AG20443 (cell line): ENCODE measurements at places on chromosomes 2 and 18.

DNA sequence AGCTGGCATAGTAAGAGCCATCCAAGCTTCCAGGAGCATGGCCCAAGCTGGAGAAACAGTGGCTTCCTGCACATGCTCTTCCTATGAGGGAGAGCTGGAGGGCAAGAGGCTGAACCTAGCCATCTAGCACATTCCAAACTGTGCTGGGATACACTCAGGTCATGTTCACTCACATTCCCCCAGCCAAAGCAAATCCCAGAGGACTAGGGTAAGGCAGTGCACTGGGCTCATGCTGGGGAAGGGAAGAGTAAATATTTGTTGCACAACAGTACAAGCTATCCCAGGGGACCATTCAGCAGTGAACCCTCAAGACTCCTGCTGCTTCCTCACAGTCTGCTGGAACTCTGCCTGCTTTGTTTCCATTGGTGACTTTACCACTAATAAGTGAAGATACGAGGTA lies 20.7 kb upstream of the GYPC start:
- DNase-seq: no peak

GRCh38 chr18:68916734-68917133 lies 118.9 kb downstream of the CCDC102B start:
- DNase-seq: peak; percentile 7

- DNase-seq: no peak
Measured at GRCh38 chr18:10122988-10123950, 209.5 kb downstream of the VAPA start.

GRCh38 chr18:47166294-47166693 lies 9.9 kb downstream of the IER3IP1 start:
- DNase-seq: no peak

- DNase-seq: no peak
Measured at GRCh38 chr2:74821177-74822126, 12.5 kb upstream of the HK2 start.

DNA sequence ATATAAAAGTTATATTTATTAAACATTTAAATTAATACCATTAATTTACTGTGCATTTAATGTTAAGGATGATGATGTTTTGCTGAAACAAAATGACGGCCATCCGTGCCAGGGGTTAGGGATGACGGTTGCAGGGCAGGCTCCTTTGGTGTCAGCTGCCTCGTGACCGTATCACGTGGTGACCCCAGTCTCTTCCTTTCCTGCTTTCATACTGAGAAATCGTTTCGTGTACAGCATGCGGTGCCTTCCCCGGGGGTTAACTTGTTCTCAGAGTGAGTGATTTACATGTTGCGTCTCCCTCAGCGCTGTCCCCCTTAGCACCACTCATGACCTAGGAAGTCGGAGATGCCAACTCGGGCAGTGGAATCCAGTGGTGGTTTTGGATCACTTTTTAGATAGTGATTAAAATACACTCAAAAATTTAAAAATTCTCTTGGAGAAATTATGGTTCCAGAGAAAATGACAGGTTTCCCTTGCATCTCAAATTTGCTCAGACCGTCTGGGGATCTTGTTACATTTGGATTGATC lies 290.8 kb downstream of the GBX2 start:
- no peak for DNase-seq

DNA sequence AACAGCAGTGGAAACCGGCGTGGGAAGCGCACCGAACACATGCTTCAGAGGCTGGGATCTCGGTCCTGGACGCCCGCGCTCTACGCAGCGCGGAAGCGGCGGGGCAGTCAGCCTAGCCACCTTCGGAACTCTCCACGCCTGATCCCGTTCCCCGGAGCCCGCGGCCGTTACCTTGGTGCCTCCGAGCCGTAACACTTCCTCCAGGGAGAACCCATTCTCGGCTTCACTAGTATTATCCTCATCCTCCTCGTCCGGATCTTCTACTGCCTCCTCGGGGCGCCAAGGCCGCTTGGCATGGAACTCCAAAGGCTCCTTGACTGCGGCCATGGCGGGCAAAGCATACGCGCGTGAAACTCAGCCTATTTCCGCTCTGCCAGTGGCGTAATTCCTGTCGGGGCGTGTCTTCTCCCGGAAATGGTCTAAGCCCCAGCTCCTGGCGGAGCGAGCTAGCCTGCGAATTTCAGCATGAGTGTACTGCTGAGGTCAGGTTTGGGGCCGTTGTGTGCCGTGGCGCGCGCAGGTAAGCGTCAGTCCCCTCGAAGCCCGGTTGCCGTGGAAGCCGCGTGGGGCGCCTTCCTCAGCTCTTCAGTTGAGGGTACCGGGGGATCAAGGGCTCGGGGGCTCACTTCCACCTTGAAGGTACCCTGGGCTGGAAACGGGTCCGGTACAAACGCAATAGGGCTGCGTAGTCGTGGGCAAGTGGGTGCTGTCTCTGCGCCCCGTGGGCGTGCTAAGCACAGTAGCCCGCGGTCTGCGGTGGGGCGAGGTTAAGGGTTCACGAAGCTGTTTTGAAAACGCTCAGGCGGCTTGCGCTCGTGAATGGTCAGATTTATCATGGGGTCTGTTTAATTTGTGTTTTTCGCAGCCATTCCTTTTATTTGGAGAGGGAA lies at the start of the genes CEBPZ and NDUFAF7:
TSS of gene CEBPZ (minus strand) at position 356 of the 890 bp plus-strand sequence. CDS start at position 327, 29 bp downstream.
TSS of gene NDUFAF7 (plus strand) at position 418 of the 890 bp plus-strand sequence. CDS start at position 466, 48 bp downstream.
- peak; percentile 97 for DNase-seq

- DNase-seq: no peak
Measured at GRCh38 chr2:78701546-78701945, 324.0 kb upstream of the REG3G start.

GRCh38 chr2:202299712-202300111 lies 34.1 kb downstream of the NOP58 start:
- no peak for DNase-seq
